T-helper 22 cell (primary cell): ENCODE measurements at places on chromosomes 11 and 22.

DNA sequence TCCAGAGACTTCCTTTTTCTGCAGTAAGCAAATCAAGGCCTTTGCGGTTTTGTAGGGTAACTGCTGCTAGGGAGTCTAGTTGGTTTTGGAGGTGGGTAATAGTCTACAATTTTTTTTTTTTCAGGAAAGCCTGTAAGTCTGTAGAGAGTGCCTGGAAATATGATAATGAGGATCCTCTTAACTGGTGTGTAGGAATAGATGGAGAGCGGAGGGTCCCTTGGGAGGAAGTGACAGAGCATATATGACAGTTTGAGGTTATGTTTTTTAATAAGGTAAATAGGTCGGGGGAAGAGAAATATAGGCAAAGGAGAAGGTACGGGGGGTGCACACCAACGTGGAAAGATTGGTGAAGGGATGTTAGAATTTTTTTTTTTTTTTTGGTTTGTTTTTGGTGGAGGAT is 25.9 kb downstream of the ZNF195 start:
- no peak for DNase-seq

- no peak for DNase-seq
Measured at GRCh38 chr22:46443850-46444389, 93.5 kb downstream of the CELSR1 start.

DNA sequence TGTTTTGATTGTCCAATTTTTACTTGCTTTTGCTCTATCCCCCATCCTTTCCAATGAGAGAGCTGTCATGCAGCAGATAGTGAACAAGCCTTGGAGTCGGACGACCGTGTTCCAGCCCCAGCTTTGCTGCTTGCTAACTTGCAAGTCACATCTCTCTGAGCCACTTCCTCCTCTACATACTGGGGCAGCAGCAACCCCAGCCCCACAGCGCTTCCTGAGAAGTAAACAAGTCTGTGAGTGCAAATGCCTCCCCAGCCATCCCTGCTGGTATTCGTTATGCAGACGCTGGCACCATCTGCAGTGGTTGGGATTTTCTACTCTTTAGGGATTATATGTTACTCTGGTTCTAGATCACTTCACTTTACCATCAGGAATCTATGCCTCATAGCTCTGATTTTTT is 35.0 kb downstream of the TPBGL start:
- DNase-seq, result peak; percentile 53

DNA sequence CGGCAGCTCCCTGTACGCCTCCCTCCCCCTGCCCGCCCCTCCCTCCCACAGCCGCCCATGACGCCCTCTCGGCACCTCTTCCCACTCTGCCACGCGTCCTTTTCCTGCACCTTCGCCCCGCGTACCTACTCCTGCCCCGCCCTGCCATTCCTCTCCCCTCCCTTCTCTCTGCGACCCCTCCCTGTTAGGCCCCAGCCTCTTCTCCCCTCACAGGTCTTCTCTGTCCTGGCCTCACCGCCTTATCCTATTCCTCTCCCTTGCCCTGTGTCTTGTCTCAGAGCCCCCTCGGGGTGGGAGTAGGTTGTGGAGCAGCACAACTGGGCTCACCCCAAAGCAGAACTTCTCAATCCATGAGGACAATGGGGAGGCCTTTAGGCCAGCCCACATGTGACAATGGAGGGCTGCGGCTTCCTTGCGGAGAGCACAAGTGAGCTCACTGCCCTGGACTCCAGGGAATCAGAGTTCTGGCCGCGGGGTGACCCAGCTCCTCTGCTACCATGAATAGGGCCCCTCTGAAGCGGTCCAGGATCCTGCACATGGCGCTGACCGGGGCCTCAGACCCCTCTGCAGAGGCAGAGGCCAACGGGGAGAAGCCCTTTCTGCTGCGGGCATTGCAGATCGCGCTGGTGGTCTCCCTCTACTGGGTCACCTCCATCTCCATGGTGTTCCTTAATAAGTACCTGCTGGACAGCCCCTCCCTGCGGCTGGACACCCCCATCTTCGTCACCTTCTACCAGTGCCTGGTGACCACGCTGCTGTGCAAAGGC is 539 bp downstream of the SLC35C1 start:
- no peak for DNase-seq

GRCh38 chr11:64004590-64004984 is 18.3 kb downstream of the OTUB1 start:
- no peak for DNase-seq

DNA sequence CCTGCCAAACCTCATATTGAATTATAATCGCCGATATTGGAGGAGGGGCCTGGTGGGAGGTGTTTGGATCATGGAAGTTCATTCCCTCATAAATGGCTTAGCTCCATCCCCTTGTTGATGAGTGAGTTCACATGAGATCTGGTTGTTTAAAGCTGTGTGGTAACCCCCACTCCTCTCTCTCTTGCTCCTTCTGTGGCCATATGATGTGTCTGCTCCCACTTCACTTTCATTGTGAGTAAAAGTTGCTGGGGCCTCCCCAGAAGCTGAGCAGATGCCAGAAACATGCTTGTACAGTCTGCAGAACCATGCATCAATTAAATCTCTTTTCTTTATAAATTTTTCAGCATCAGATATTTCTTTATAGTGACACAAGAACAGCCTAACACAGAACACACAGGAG is 929.0 kb upstream of the FAT3 start:
- no peak for DNase-seq

- DNase-seq, result no peak
Measured at GRCh38 chr22:35376728-35377472, 4.0 kb upstream of the HMOX1 start.

- DNase-seq, result no peak
Measured at GRCh38 chr22:31295360-31295759, 3.1 kb upstream of the PIK3IP1 start.

GRCh38 chr11:97856666-97857065 is 1164.1 kb upstream of the CNTN5 start:
- no peak for DNase-seq

- DNase-seq, result no peak
Measured at GRCh38 chr11:69965821-69966582, 112.1 kb upstream of the ANO1 start.

- DNase-seq, result no peak
Measured at GRCh38 chr22:20183823-20184222, 33.0 kb upstream of the CCDC188 start.

GRCh38 chr11:131253142-131253655 is 117.2 kb upstream of the NTM start:
- no peak for DNase-seq

GRCh38 chr11:134388590-134388989 is 23.5 kb downstream of the B3GAT1 start:
- no peak for DNase-seq

- DNase-seq, result no peak
Measured at GRCh38 chr22:27624042-27624441, 177.5 kb downstream of the MN1 start.

GRCh38 chr11:102727890-102728289 is 3.1 kb upstream of the MMP8 start:
- DNase-seq, result no peak

GRCh38 chr11:133982876-133983275 is 26.1 kb upstream of the IGSF9B start:
- no peak for DNase-seq

GRCh38 chr11:46981436-46981835 is 44.9 kb downstream of the CSTPP1 start:
- no peak for DNase-seq

DNA sequence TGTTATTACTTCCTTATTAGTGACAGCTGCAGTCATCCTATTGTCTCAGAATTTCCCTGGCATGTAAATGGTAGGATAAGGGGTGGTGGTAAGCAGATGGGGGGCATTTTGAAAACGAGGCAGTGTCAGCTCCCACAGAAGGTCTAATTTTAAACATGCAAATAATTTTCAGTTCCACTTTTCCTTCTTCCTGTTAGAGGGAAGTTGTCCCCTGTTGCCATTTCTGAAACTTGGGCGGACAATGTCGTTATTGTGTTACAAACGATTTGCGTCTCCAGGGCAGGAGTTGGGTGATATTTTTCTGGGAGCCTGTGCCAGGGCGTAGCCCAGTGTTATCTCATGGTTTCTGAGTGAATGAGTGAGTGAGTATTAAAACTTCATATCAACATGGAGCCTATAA is 7.4 kb downstream of the PTPRJ start:
- no peak for DNase-seq

GRCh38 chr11:58616594-58616993 is 5.9 kb upstream of the CNTF start:
- no peak for DNase-seq

DNA sequence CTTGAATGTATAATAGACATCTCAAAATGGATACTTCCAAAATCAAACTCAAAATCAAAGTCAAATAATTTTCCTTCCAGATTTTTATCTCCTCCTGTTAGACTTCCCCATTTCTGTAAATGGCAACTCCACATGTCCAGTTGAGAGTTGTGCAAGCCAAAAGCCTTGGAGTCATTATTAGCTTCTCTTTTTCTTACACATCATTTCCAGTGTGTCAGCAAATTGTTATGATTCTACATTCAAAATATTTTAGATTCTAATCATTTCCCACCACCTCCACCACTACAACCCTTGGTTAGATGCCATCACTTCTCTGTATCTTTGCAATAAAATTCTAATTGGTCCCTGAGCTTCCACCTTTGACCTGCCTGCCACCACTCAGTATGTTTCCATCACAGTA is 155.7 kb downstream of the CNTN5 start:
- no peak for DNase-seq
